ENCODE measurements at places on chromosomes 1 and 21. TPM values are rescaled to one million over a fixed set of nuclear protein-coding genes. Genes with fewer than 3 reads are reported as not detected.

DNA sequence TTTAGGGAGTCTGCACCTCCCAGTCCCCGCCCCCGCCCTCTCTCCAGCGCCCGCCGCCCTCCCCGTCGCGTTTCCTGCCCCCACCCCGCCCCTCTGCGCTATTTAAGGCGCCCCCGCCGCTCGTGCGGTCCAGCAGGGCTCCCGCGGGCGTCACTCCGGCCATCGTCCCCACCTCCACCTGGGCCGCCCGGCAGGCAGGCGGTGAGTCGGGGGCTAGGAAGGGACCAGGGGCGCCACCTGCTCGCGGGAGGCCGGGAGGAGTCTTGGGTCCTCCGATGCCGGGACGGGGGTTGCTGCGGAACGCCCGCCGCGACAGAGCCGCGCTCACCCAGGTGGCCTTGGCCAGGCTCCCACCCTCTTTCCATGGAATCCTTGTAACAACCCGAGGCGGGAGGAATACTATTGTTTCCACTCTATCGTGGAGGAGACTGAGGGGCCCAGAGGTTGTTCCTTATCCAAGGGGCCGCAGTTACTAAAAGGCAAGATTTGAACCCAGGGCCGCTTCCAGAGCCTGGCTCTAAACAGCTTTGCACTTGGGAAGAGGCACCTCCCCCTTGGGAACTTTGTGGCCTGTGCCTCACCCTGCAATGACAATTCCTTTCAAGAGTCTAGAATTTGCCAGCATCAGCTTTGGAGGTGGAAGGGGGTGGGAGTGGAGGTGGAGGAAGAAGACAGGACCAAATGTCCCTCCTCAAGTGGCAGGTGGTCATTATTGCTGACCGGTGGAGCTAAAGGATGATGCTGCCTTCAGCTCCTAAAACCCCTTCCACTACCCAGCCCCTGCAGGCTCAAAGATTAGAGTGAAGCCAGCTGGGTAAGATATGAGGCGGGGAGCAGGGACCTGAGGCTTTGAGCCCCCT, at the start of gene GJA4:
Gene GJA4, plus strand, starts transcription at position 132 of the 860 bp plus-strand sequence. CDS start 1,215 bp downstream, outside the sequence.
- H3K4me3 ChIP-seq = no peak within 1 kb of the TSS
- no peak for DNase-seq
- no peaks in the 10 kb centered on the region for H3K4me1 ChIP-seq

DNA sequence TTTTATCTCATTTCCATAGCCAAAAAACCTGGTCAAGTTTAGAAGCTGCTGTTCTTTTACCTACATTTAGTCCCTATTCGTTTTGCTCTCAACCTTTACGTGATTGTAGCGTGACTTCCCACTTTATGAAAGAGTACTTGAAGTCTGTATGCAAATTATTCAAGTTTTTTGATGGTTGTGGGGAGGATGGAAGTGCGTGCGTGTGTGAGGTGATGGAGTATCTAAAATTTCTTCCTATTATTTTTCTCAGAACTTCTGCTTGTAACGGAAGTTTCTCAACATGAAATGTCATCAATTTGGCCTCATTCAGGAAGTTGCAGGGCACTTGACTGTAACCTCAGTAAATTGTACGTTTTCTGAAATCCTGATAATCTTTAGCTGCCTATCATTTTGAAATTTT, 64.0 kb downstream of the SAMSN1 start:
- DNase-seq = peak; percentile 57
- H3K4me1 ChIP-seq = peaks cover 24% of the 10 kb centered on the region
- no peak overlapping the region for H3K27ac ChIP-seq

- H3K27ac ChIP-seq = no peak overlapping the region
- no peaks in the 10 kb centered on the region for H3K27me3 ChIP-seq
- peaks cover 4% of the 10 kb centered on the region for H3K4me1 ChIP-seq
- H3K36me3 ChIP-seq = peaks cover 7% of the 10 kb centered on the region
- DNase-seq = no peak
These were observed 7.6 kb downstream of the SESN2 start for GRCh38 chr1:28266920-28267322.

LCE6A gene
- not detected for total RNA-seq

GRCh38 chr1:170402476-170403311, 129.3 kb upstream of the GORAB start:
- no peaks in the 10 kb centered on the region for H3K36me3 ChIP-seq

DNA sequence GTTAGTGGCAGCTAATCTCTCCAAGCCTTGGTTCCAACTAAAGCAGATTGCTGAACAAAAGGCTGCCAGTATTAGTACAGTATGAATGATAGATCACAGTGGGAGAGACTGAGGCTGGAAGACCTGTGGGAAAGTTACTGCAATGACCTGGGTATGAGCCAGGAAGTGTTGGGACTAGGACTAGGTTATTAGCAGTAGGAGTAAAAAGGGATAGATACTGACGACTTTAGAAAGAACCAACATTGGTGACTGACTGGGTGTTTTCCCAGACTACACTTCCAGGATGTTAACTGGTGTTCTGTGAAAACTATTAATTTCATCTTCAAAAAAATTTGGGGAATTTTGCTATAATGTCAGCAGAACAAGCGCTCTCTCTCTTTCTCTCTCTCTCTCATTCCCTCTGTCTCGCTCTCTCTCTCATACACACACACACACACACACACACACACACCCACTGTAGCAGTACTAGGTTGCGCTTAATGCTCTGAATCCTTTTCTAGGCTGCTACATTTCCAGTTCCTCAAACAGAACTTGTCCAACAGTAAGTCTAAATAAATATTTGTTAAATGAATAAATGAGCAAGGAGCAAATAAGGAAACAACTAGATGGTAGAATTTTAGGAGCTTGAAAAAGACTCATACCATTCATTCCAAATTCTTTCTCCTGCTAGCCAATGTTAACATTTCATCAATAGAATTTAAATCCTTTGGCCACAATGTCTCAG, 47.6 kb upstream of the RGS8 start:
- no peaks in the 10 kb centered on the region for H3K27me3 ChIP-seq
- no peaks in the 10 kb centered on the region for H3K36me3 ChIP-seq
- no peak overlapping the region for H3K4me3 ChIP-seq
- no peak for DNase-seq

- no peak overlapping the region for H3K4me3 ChIP-seq
- no peak overlapping the region for H3K27ac ChIP-seq
- no peaks in the 10 kb centered on the region for H3K27me3 ChIP-seq
- H3K36me3 ChIP-seq = peaks cover 9% of the 10 kb centered on the region
- DNase-seq = no peak
These were observed 131.6 kb downstream of the TGFBR3 start for GRCh38 chr1:91754348-91754747.

DNA sequence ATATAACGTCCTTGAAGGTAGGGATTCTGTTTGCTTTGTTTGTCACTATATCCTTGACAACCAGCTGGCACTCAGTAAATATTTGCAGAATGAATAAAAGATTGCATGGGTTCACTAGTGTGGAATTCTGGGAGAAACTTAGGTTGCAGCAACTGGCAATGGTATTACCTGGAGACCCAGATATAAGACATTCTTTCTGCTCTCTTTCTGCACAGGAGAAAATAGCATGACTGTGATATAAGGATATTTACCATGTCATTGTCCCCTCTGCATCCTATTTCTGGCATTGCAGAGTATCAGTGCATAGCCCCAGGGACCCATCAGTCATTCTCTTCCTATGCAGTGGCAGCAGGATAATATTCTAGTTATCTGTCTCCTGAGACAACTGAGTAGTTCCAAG, 308.9 kb upstream of the LRRC7 start:
- no peaks in the 10 kb centered on the region for H3K36me3 ChIP-seq
- no peaks in the 10 kb centered on the region for H3K27me3 ChIP-seq
- no peaks in the 10 kb centered on the region for H3K4me1 ChIP-seq
- no peak overlapping the region for H3K27ac ChIP-seq

SMPDL3B gene
- total RNA-seq = not detected

ACTA1 gene
- total RNA-seq = not detected
